Posterior cingulate gyrus (tissue), 11 donors: ENCODE measurements at places on chromosomes 6 and 20.

- DNase-seq, result no peak
These were observed 60.1 kb downstream of the MMS22L start for GRCh38 chr6:97222903-97223302.

- DNase-seq, result no peak
These were observed at the start of gene CST9L for GRCh38 chr20:23568320-23568970. TSS of gene CST9L (minus strand) at chr20:23568484. CDS start at chr20:23568450, 34 bp downstream.

GRCh38 chr6:43900560-43900915, 130.5 kb downstream of the VEGFA start:
- no peak for DNase-seq

- DNase-seq, result no peak
These were observed 563.1 kb upstream of the JARID2 start for GRCh38 chr6:14682812-14683211.

GRCh38 chr20:6067763-6068318, 14.0 kb upstream of the LRRN4 start:
- DNase-seq, result no peak

DNA sequence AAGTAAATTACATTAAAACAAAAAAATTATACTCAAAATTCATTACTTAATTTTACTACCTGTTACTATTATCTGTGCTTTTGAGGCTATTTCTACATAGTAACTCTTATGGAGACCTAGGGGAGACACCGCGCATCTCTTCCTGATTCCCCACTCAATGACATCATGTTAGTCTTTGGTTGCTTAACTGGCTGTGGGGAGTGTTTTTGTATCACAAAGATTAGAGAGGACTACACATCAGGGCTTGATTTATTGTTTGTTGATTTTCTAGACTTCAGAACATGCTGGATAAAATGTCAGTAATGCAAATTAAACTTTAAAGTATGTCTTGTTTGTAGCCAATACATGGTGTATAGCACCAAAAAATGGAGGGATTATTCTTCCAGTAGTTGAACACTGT, 26.0 kb downstream of the SLC2A10 start:
- no peak for DNase-seq

GRCh38 chr6:149457316-149457884, 27.4 kb downstream of the ZC3H12D start:
- DNase-seq, result no peak

- no peak for DNase-seq
These were observed 11.8 kb downstream of the TMEM14B start for GRCh38 chr6:10759312-10759839.

- peak; percentile 87 for DNase-seq
These were observed 435 bp downstream of the DLK2 start for GRCh38 chr6:43454696-43455530.

GRCh38 chr6:156283091-156283490, 494.1 kb upstream of the ARID1B start:
- no peak for DNase-seq

DNA sequence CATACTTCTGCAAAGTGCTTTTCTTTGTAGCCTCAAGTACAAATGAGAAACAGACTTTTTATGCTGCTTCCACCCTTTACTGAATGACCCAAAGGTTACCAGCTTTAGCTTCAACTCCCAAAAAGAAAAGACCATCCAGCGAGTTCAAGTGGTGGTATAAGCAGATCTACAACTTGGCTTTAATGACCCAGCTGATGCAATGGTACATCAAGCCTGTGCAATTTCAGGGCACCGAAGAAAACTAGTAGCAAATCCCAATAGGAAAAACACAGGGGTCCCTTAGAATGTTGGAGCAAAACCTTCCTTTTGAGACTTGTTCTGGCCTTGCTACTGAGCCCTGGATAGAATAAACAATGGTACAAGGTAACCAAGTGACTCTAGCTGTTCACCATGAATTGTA, 33.8 kb downstream of the STX7 start:
- DNase-seq, result no peak

- no peak for DNase-seq
These were observed 11.9 kb downstream of the PCMT1 start for GRCh38 chr6:149761438-149761837.

GRCh38 chr6:40779409-40779808, 192.2 kb upstream of the LRFN2 start:
- no peak for DNase-seq

GRCh38 chr6:82970839-82971238, 94.8 kb downstream of the UBE3D start:
- DNase-seq, result no peak

GRCh38 chr6:117929501-117929900, 22.4 kb downstream of the SLC35F1 start:
- DNase-seq, result no peak

DNA sequence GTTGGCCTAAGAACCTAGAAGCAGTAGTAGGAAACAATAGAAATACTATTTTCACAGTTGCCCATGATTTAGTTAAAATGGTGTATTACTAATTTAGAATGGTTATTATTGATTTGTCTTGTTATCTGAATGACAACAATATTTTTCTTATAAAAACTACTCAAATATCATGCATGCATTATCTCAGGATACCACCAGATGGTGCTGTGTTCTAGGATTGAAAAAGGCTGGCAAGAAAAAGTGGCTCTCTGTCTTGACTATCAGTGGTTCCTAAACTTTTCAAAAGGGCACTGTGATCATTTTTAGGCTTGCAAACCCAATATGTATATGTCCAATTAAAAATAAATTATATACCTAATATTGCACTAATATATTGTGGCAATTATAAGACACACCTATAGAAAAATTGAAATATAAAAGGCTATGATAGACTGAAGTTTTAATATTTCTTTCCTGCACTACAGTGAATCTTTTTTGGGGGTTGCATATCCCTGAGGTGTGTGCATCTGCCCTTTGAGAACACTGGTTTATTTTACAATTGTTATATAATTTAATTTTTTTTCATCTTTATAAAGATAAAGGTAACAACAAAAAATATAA, 131.7 kb upstream of the MLIP start:
- no peak for DNase-seq

DNA sequence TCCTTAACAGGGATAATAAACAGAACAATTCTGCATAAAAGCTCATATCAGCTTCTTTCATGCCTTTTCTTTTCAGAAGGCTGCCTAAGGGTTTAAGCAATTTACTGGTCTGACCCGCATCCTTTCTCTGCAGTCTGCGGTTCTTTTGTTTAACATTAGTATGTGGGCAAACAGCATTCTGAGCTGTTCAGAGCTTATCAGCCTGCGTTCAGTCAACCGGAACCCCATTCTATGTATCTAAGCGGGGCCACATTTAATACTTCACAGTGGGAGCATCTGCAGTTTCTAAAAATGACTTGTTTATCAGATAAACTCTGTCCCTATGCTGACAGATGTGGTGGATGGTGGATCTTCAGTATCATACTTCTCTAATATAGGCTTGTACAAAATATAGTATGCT, 758.9 kb upstream of the MMS22L start:
- no peak for DNase-seq

DNA sequence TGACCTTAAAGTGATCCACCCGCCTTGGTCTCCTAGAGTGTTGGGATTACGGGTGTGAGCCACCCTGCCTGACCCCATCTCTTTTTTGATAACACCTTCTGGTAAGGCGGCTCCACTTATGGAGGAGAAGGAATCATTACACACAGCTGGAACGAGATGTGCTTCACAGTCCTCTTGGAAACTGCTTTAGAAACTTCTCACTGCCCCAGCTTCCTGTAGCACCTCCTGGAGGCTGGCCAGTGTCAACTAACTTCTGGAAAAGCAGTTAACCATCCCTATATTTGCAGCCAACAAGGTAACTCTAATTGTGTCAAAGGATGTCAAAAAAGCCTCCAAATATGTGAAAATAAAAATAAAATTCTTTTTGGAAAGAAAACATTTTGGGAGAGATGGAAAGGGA, 48.8 kb upstream of the BCLAF1 start:
- DNase-seq, result no peak

DNA sequence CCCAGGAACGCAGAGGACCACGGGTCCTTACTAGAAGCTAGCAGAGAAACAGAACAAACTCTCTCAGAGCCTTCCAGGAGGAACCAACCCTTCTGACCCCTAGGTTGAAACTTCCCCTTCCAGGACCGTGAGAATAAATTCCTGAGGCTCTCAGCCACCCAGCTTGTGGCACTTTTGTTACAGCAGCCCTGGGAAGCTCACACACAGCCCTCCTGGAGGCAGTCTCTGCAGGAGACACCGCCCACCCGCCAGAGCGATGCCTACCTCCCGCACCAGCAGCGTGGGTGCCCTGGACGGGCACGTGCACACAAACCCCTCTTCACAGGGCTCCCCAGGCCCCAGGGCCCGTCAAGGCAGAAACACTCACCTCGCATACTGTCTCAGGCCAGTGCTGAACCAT, 4.2 kb downstream of the RNASET2 start:
- DNase-seq, result no peak

GRCh38 chr6:90249458-90249857, 47.2 kb downstream of the BACH2 start:
- DNase-seq, result no peak

GRCh38 chr20:63499338-63499969, 571 bp upstream of the EEF1A2 start:
- peak; percentile 73 for DNase-seq

DNA sequence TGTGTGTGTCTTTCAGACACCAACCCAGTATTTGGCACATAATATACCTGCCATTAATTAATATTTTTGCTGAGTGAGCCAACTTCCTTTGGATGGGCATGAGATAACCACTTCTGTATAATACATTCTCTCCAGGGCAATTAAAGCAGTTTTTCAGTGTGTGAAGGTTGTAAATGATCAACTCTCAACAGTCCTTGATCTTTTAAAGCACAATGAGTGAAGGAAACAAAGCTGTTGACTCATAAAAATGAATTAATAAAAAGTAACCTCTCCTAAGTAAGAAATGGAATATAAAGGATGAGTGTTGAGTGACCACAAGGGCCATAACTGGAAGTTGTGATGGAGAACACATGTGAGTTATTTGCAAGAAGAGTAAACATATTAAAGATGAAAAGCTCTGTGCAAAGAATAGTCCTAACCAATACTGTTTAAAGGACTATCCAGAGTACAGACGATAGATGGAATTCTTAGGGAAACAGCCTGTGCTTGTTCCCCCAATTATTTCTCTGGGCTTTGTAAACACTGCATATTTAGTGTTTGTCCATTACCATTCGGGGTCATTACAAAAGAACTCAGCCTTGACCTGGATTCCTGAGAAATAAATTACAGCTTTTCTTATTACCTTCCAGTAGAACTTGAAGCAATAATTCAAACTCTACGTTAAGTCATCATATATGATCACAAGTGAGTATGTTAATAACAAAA, 446.2 kb downstream of the PLCB1 start:
- no peak for DNase-seq
